ENCODE measurements at places on chromosomes 7 and 10. TPM values are rescaled to one million over a fixed set of nuclear protein-coding genes. Genes with fewer than 3 reads are reported as not detected.

GRCh38 chr7:138903186-138903820, 77.9 kb downstream of the KIAA1549 start:
- no peaks in the 10 kb centered on the region for H3K4me1 ChIP-seq
- no peaks in the 10 kb centered on the region for H3K27me3 ChIP-seq
- no peak for DNase-seq
- H3K4me3 ChIP-seq, result no peak overlapping the region

DNA sequence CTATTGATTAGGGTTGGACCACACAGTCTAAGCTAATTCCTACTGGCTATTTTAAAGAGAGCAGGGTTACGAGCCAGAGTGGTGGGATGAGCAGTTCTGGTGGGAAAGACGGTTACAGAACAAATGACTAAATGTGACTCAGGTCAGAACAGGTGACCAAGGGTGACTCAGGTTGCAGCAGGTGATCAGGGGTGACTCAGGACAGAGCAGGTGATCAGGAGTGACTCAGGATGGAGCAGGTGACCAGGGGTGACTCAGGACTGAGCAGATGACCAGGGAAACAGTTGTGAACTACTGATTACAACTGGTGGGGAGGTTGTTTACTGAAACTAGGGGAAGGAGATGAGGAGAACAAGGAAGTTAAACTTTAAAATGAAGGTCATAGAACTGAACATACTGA, 366.3 kb downstream of the ABCA13 start:
- H3K27ac ChIP-seq, result no peak overlapping the region
- H3K4me1 ChIP-seq, result no peaks in the 10 kb centered on the region
- H3K4me3 ChIP-seq, result no peak overlapping the region
- H3K36me3 ChIP-seq, result no peaks in the 10 kb centered on the region
- H3K27me3 ChIP-seq, result no peaks in the 10 kb centered on the region

DNA sequence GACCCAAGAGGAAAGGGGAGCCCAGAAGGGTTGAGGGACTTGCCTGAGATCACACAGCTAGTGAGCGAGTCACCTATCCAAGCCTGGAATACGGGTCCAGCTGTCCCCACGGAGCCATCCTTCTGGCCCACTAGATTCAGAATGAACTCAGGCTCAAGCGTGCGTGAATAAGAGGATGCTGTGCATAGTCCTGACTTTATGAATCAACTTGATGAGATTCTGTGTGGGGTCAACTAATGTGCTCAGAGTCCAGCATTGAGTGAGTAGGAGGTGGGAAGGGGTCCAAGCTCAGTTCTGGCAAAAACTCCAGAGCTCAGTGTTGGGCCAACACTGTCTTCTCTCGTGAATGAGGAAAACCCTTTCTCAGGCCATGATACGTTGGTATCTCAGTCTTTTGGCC, 41.4 kb downstream of the CAMK1D start:
- no peak overlapping the region for H3K27ac ChIP-seq
- no peak overlapping the region for H3K4me3 ChIP-seq
- H3K27me3 ChIP-seq, result no peaks in the 10 kb centered on the region
- peaks cover 5% of the 10 kb centered on the region for H3K4me1 ChIP-seq

- H3K4me3 ChIP-seq, result no peak overlapping the region
- peaks cover 4% of the 10 kb centered on the region for H3K27me3 ChIP-seq
- H3K4me1 ChIP-seq, result no peaks in the 10 kb centered on the region
- no peaks in the 10 kb centered on the region for H3K36me3 ChIP-seq
- DNase-seq, result no peak
Observed at GRCh38 chr7:73730485-73730884, 8.1 kb downstream of the ABHD11 start.

Gene OR6B1
- total RNA-seq, result not detected

All from adrenal gland (tissue), 19 donors.